ENCODE measurements at places on chromosomes 5 and 9.

GRCh38 chr9:99745085-99745484 lies 76.6 kb upstream of the NR4A3 start:
- DNase-seq = no peak

DNA sequence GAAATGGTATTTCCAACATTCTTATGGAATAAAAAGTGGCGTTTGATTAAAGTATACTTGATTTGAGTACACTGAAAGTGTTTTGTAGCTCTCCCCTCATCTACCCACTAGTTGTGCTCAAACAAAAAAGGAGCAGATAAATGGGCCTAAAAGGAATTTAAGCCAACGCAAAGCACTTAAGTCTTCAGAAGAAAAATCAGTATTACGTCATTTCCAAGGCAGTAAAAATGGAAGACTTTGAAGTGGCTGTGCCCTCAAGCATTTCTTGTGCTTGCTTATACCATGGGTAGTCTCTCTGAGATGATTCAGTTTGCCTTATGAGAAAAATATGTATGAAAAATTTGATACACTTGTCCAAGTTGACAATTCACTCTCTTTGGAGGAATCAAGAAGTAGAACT lies 279.9 kb upstream of the CD180 start:
- DNase-seq = no peak

GRCh38 chr5:113340537-113340936 lies 94.3 kb downstream of the TSSK1B start:
- DNase-seq = no peak

DNA sequence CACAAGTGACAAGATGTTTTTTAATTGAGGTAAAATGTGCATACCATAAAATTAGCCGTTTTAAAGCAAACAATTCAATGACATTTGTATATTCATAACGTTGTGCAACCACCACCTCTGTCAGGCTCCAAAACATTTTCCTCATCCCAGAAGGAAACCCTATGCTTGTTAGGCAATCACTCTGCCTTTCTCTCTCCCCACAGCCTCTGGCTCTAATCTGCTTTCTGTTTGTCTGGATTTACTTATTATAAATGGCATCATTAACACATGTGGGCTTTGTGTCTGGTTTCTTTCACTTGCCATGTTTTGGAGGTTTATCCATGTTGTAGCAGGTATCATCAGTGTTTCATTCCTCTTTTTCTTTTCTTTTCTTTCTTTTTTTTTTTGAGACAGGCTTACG lies 1.4 kb upstream of the N4BP3 start:
- no peak for DNase-seq

DNA sequence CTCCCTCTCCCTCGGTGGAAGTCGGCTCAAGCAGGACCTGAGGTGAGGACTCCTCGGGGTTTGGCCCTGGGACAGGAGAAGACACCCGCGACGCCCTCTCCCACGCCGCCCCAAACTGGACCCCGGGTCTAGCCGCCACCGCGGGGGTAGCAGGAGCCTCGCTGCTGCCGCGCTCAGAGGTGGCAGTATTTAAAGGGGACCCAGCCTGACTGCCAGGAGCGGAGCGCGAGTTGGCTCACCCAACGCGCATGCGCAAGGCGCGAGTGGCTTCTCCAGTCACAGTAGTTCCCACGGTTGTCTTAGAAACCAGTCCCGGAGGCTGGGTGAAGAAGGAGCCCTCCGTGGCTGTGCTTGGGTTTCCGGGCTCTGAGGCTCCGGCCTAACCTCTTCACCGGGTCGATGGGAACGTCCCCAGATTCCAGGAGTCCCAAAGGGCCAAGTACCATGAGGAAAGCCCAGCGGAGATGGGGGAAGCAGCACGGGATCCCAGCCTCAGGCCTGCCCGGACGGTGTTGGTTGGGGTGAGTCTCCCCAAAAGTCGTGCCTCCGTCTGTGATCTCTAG lies 477.8 kb downstream of the SPATA31A7 start:
- DNase-seq = no peak

DNA sequence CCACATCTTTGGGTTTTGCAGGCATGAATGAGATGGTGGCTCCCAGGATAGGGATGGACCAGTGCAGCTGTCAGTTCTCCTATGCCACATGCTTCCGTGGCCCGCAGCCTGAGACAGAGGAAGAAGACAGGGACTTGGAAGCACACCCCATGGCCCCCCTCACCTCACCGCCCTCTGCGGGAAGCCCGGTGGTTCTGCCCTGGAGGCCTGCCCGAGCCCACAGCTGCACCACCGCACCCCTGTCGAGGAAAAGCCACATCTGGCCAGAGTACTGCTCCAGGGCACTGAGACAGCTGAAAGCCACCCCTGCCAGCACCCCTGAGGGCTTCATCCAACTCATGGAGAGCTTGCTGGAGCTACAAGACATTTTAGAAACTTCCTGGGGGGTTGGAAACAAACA lies 7.6 kb upstream of the TRMT10B start:
- no peak for DNase-seq

- DNase-seq = no peak
Measured at GRCh38 chr9:73741316-73741715, 589.7 kb downstream of the ANXA1 start.

DNA sequence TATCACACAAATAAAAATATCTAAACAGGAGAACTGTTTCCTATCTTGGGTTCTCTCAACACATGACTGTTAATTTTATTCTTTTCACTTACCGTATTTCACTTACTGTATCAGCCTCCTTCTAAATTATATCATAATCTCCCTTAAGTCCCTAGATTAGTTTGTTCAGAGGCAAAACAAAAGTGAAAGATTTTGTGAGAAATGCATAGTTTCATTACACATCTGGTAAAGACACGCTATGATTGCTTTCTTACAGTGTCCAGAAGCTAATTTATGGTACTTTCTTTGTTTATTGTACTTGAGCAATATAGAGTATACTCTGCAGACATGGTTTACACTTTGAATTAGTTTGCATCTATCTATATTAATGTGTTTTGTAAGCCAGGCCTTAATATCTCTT lies 159.7 kb upstream of the TLX3 start:
- no peak for DNase-seq

DNA sequence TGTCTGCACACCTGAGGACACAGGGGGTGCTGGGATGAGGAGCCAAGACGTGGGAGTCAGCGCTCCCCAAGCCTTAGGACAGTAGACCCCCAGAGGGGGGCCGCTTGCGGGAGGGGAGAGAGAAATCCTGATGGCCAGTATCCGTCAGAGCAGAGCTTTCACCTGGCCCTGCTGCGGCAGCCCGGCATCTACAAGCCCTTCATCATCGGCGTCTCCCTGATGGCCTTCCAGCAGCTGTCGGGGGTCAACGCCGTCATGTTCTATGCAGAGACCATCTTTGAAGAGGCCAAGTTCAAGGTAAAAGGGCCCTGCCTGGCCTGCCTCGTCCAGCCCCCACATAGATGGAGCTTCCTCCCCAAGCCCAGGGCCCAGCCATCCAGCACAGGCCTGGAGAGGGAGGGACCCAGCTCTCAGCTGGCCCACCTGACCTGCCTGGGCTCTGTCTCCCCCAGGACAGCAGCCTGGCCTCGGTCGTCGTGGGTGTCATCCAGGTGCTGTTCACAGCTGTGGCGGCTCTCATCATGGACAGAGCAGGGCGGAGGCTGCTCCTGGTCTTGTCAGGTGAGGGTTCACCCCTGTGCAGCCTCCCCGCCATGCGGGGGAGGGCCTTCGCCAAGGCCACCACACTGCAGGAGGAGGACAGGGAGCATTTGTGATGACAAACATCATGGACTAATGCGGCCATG lies 6.7 kb downstream of the SLC2A8 start:
- no peak for DNase-seq

DNA sequence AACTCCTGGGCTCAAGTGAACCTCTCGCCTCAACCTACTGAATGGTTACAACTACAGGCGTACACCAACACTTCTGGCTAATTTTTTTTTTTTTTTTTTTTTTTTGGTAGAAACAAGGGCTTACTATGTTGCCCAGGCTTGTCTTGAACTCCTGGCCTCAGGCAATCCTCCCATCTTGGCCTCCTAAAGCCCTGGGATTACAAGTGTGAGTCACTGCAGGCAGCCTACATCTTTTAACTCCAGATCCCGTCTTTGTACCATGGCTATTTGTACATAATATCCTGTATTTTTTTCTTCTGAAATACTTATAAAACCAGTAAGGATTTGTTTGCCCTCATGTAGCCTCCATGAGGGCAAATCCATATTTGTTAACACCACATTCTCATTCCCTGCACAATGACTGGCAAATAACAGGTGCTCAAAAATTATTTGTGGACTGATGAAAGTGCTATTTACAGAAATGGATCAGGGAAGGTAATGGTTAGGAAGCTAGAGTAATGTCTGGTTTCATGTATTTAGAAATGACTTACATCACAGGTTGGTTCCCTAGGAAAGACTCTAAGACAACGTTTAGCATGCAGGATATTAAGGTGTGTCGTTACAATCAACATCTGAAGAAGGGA lies 51.9 kb upstream of the POU5F2 start:
- no peak for DNase-seq

GRCh38 chr5:95836544-95836943 lies 14.0 kb upstream of the GLRX start:
- no peak for DNase-seq

- no peak for DNase-seq
Measured at GRCh38 chr5:2240118-2240904, 357.6 kb upstream of the IRX4 start.

DNA sequence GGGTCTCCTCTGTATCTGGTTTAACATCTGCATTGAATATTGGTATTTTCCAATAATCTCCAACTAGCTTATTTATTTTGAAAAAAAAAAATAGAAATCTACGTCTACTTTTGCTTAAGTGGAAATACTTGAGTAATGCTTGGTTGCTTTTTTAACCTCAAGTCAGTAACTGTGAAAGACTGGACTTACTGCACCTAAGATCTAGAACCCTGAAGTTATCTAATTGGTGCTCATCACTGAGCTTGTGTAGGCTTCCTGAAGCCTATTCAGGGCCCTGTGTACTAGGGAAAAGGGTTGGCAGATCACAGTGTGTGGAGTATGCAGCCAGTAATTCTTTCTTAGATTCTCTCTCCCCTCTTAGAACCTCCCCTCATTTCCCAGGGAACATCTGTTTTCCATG lies 16.2 kb downstream of the SLC1A1 start:
- no peak for DNase-seq

- DNase-seq = no peak
Measured at GRCh38 chr9:115006660-115007059, 76.3 kb upstream of the TNFSF8 start.

- DNase-seq = no peak
Measured at GRCh38 chr5:1536871-1537602, 13.3 kb upstream of the LPCAT1 start.

DNA sequence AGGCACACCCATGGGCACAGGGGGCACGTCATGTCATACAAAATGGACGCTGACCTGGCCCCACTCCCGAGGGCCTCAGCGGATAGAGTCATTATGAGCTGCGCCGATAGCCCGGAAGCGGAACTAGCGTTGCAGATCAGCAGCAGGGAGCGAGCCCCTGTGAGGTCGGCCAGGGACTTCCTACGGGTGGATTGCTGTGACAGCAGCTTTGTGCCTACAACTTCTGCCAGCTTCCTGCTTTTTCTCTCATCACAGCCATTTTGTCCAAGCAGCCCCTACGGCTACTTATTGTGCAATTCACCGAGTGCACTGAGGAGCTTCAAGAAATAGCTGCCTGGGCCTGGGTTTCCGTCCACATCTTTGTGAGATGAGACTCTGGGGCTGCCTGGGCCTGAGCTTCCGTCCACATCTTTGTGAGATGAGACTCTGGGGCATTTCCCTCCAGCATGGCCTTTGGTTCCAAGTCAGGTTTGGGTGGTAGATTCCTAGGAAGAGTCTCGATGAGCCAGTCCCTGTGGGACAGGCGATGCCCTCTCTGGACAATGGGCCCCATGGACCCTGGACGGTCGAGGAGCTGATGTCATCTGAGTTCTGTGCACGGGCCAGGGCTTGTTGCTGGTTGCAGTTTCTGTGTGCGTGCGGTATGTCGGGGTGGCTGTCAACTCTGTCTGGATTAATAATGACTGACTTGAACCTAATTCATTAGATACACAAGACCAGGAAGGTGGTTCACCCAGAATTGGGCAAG lies 67.0 kb upstream of the GNE start:
- no peak for DNase-seq

DNA sequence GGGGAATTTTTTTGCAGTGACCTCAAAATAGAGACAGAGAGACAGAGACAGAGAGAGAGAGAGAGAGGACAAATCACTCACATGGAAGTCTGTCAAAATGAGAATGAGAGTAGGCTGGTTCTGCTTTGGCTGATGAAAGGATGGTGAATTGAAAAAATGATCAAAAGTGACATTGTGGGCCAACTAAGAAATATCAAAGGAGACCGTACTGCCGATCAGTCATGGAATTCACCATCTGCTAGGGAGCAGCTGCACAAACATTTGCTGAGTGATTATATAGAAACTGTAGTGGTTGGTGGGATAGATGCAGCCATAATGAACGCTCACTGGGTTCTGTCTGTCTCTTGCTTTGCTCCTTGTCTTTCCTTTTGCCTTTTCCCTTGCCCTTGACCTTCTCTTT lies 476.6 kb upstream of the SGCD start:
- DNase-seq = peak; percentile 89

- no peak for DNase-seq
Measured at GRCh38 chr5:81302596-81302995, 1.2 kb downstream of the ZCCHC9 start.

- DNase-seq = peak; percentile 39
Measured at GRCh38 chr5:123035360-123035917, 1.1 kb downstream of the PPIC start.

GRCh38 chr5:89043676-89044075 lies 160.7 kb upstream of the MEF2C start:
- DNase-seq = no peak

DNA sequence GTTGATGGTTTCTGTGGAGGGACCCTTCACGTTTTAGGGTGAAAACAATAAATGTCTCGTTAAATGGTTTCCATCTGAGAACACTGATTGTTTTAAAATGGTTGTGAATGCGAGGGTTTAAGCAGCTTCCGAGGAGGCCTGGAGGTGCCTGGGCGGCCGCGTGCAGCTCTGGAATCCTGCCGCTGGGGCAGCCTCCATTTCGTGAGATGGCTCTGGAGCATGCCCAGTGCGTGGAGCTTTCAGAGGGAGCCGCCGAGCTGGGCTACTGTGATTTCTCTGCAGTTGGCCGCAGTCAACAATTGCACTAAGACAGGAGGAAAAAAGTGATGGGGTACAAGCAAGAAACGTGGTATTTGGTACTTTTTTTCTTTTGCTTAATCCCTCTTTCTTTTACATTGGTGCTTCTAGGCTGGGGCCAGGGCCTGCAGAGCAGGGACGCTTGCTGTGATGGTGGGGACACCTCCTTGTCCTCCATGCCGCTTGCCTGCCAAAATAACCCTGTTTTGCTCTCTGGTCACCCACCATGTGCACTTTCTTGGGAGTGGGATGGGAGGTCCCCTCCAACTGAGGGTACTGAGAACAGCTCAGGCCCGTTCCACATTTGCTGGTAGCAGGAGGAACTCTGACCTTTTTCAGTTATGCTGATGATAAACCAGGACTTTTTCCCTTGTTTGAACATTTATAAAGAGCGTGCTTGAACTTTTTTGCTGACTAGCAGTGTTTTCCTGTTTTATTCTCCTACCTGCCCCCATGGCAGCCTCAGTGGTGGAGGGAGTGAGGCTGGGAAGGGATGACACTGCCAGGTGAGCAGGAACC lies 47.1 kb downstream of the EHMT1 start:
- peak; percentile 81 for DNase-seq

All from brain (organoid and tissue), 16 donors.